Type B pancreatic cell (in vitro differentiated cells): ENCODE measurements at places on chromosomes 12 and 14. TPM values are rescaled to one million over a fixed set of nuclear protein-coding genes. Genes with fewer than 3 reads are reported as not detected.
A peak's percentile ranks its signal among the peaks of the same experiment; 100 is the strongest.

- peaks cover 4% of the 10 kb centered on the region for H3K36me3 ChIP-seq
- no peak overlapping the region for H3K27ac ChIP-seq
- H3K4me1 ChIP-seq = peaks cover 30% of the 10 kb centered on the region
- H3K27me3 ChIP-seq = no peaks in the 10 kb centered on the region
Measured at GRCh38 chr12:105025890-105026289, 39.8 kb downstream of the NOPCHAP1 start.

DNA sequence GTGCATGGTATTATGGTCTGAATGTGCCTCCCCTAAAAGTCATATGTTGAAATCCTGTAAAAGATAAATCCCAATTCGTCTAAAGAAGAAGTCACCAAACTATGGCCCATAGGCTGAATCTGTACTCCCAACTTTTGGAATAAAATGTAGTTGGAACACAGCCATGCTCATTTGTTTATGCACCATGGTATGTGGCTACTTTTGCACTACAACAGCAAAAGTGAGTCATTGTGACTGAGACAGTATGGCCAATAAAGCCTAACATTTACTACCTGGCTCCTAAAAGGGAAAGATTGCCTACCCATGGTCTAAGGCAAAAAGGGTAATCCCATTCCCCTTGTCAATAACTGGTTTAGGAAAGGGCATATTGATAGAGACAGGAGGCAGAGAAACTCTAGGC is 101.8 kb downstream of the LRIG3 start:
- H3K36me3 ChIP-seq = no peaks in the 10 kb centered on the region
- DNase-seq = no peak
- H3K4me1 ChIP-seq = peaks cover 10% of the 10 kb centered on the region
- peaks cover 5% of the 10 kb centered on the region for H3K27me3 ChIP-seq
- no peak overlapping the region for H3K4me3 ChIP-seq

DNA sequence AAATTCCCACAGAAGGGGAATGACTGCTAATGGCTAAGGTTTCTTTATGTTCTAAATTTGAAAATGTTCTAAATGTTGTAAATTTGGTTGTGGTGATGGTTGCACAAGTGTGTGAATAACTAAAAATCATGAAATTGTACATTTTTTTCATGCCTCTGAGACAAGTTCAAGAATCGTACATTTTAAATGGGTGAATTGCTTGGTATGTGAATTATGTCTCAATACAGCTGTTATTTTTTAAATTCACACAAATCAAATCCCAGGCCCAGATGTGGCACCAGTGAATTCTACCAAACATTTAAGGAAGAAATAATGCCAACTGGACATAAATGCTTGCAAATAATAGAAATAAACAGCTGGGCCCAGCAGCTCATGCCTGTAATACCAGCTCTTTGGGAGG is 28.6 kb upstream of the RND1 start:
- H3K36me3 ChIP-seq = no peaks in the 10 kb centered on the region
- no peak overlapping the region for H3K27ac ChIP-seq
- no peak overlapping the region for H3K4me3 ChIP-seq
- H3K27me3 ChIP-seq = peaks cover 24% of the 10 kb centered on the region

GRCh38 chr14:57085801-57086200 is 182.9 kb downstream of the EXOC5 start:
- no peaks in the 10 kb centered on the region for H3K36me3 ChIP-seq
- peaks cover 5% of the 10 kb centered on the region for H3K4me1 ChIP-seq
- no peak for DNase-seq
- peaks cover 12% of the 10 kb centered on the region for H3K27me3 ChIP-seq
- H3K4me3 ChIP-seq = no peak overlapping the region

DNA sequence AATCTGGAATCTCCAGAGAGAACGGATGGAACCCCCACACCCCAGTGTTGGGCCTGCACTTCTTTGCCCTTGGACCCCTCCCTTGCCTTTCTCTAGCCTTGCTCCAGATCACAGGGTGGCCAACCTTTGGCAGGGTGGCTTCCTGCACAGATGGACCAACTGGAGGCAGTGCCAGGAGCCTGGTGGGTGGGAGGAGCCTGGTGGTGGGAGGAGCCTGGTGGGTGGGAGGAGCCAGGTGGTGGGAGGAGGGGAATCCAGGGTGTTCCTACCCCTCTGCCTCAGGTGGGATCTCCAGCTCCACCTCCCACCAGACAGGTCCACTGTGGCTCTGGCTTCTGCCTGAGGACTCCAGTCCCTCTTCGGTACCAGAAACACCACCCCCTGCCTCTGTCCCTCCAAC is 15.0 kb upstream of the ORAI1 start:
- no peaks in the 10 kb centered on the region for H3K27me3 ChIP-seq
- no peak for DNase-seq
- H3K4me1 ChIP-seq = peaks cover 18% of the 10 kb centered on the region

GRCh38 chr12:112381406-112381882 is 787 bp downstream of the HECTD4 start:
- H3K4me3 ChIP-seq = peak overlapping the region; percentile 94
- no peak for DNase-seq
- H3K27me3 ChIP-seq = no peaks in the 10 kb centered on the region
- H3K4me1 ChIP-seq = peaks cover 23% of the 10 kb centered on the region
- peaks cover 3% of the 10 kb centered on the region for H3K36me3 ChIP-seq
- peak overlapping the region; percentile 91 for H3K27ac ChIP-seq

DNA sequence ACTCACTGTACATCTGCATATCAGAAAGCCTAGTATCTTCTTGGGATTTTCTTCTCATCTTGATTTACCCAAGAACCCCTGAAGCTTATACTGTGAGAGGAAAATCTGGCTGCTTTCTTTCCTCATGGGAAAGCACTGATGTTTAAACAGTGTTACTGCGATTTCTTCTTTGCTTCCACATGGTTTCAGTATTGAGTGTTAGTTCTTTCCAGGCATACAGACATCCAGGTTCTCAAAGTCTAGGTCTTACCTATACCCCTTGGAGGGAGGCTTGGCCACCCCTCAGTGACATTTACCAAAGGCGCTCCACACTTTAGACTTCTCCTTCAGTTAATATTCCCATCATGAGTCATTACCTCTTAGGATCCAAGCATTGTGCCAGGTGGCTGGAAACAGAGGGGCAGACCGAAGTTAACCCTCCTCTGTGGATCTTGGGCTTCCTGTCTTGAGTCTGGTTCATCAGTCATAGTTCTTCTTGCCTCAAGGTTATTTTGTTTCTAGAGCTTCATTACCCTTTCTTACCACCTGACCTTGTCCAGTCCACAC is 79.1 kb downstream of the TMEM117 start:
- DNase-seq = no peak
- H3K27me3 ChIP-seq = no peaks in the 10 kb centered on the region
- no peak overlapping the region for H3K27ac ChIP-seq
- H3K4me3 ChIP-seq = no peak overlapping the region

DNA sequence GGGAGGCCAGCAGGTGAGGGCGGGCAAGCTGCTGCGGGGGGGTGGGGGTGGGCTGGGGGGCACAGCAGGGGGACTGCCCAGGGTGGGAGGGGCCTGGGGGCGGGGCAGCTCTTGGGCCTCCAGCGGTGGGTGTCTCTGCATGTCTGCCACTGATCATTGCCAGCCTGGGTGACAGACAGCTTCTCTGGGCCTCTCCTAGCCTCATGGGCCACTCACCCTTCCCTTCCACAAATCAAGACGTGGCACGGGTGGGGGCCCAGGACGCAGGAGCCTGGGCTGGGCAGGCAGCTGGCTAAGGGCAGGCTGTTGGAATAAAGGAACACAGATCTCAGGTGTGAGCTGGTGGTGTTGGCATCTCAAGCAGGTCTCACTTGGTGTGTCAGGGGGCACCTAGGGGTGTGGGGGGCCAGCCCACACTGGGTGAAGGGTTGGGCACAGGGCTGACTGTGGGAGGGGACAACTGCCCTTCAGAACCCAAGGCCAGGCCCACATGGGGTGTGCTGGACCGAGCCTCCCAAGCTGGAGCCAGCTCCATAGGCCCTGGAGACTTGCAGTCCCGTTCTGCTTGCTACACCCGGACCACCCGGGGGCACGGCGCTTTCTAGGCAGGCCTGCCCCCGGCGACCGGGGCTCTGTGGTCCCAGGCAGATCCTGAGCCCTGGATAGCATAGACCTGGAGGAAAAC is 3.0 kb downstream of the TEDC1 start:
- peaks cover 3% of the 10 kb centered on the region for H3K27me3 ChIP-seq
- H3K36me3 ChIP-seq = no peaks in the 10 kb centered on the region
- peaks cover 5% of the 10 kb centered on the region for H3K4me1 ChIP-seq
- H3K27ac ChIP-seq = no peak overlapping the region
- DNase-seq = no peak
- no peak overlapping the region for H3K4me3 ChIP-seq

GRCh38 chr12:89781156-89781555 is 72.5 kb upstream of the ATP2B1 start:
- peaks cover 6% of the 10 kb centered on the region for H3K4me1 ChIP-seq
- peaks cover 4% of the 10 kb centered on the region for H3K36me3 ChIP-seq
- no peak for DNase-seq
- H3K27ac ChIP-seq = no peak overlapping the region
- H3K4me3 ChIP-seq = no peak overlapping the region

DNA sequence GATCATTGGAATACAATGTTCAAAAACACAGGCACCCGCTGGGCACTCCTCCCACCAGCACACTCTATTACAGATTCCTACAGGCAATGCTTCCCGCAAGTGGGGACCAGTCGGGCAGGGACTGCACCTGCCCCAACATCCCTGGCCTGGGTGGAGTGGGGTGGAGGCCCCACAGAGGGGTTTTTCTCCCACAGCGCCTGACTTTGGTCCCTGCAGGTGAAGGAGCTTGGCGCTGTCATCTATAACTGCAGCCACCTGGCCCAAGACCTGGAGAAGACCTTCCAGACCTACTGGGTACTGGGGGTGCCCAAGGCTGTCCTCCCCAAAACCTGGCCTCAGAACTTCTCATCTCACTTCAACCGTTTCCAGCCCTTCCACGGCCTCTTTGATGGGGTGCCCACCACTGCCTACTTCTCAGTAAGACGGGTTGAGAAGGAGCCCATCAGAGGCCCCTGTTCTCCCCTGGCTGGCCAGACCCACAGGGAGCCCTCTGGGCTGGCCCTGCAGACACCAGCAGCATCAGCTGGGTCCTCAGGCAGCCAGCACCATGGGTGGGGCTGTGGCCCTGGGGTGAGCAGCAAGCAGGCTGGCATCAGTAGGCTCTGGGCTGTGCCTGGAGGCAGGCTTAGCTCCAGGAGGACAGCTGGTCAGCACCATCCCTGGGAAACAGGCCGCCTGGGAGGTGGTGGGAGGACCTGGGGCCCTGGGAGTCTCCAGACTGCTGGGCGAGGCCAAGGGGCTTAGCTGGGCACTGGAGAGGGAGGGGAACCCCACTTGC is 6.0 kb downstream of the PLD4 start:
- H3K27ac ChIP-seq = no peak overlapping the region
- H3K27me3 ChIP-seq = peaks cover 35% of the 10 kb centered on the region
- no peak overlapping the region for H3K4me3 ChIP-seq
- DNase-seq = peak; percentile 69
- no peaks in the 10 kb centered on the region for H3K36me3 ChIP-seq

DNA sequence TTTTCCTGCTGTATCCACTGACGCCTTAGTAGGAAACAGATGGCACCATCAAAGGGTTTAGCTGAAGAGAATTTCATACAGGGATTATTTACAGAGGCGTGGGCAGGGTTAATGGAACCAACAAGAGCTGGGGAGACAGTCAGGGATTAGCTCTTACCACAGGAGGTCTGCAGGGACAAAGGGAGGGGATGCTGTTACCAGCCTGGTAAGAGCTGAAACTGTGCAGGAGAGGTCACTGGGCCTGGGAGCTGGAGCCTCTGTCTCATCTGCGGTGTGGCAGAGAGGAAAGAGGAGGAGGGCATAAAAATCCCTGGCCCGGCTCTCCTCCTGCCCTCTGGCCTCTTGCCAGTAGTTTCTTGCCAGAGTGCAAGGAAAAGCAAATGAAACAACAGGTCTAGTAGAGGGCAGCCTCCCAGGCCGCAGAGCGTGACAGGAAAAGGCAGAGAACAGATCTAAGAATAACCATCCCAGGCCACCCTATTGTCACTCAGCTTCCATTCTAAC is 18.9 kb upstream of the POC1B start:
- no peaks in the 10 kb centered on the region for H3K27me3 ChIP-seq
- no peak overlapping the region for H3K27ac ChIP-seq
- no peak overlapping the region for H3K4me3 ChIP-seq

DNA sequence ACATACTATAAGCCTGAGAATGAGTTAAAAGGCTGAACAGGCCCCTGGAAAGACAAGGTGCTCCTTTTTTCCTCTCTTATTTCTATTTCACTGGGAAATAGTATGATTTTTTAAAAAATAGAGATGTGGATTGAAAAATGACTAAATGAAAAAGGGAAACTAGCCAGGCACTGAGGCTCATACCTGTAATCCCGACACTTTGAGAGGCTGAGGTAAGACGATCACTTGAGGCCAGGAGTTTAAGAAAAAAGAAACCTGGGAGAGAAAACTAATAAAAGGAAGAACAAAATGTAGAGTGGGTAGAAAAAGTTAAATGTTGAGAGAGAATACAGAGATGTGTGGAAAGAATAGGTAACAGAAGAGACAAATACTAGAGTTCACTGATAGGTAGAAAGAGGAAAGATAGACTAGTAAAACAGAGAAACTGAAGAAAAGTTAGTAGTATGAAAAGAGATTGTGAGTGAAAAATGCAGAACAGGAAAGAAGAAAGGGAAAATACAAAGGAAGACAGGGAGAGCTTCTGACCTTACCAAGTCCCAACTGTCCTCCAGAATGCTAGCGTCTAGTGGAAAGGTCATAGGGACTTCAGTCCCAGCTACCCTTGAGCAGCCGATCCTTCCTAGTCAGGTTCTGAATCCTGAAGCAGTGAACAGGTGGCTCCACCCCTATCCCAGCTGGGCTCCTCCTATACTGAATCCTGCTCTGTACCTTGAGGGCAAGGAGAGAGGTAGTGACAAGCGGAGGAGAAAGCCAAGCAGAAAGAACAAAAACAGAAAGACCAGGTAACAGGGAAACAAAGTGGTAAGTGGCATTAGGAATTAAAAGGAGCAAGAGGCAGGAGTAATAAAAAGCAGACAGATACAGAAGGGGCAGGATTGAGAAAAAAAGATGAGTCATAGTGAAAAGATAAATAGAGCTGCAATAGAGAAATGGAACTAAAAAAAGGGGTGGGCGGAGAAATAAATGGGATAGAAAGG is 7.3 kb downstream of the TMEM116 start:
- H3K36me3 ChIP-seq = peaks cover 3% of the 10 kb centered on the region
- no peak for DNase-seq
- H3K27ac ChIP-seq = peak overlapping the region; percentile 76
- H3K4me3 ChIP-seq = peak overlapping the region; percentile 81
- H3K27me3 ChIP-seq = no peaks in the 10 kb centered on the region

GRCh38 chr14:32121536-32121935 is 44.4 kb downstream of the ARHGAP5 start:
- no peaks in the 10 kb centered on the region for H3K27me3 ChIP-seq
- no peaks in the 10 kb centered on the region for H3K4me1 ChIP-seq
- H3K36me3 ChIP-seq = peaks cover 46% of the 10 kb centered on the region
- H3K27ac ChIP-seq = no peak overlapping the region

- H3K4me3 ChIP-seq = no peak overlapping the region
- H3K4me1 ChIP-seq = peaks cover 27% of the 10 kb centered on the region
- H3K36me3 ChIP-seq = no peaks in the 10 kb centered on the region
- no peak overlapping the region for H3K27ac ChIP-seq
- no peak for DNase-seq
- no peaks in the 10 kb centered on the region for H3K27me3 ChIP-seq
Measured at GRCh38 chr12:91142221-91142631, 30.9 kb upstream of the LUM start.

The CABP1 gene
- total RNA-seq = 0.26 and 0.56 TPM in 2 replicates

The CFAP54 gene
- 0.93 and 8.9 TPM in 2 replicates for total RNA-seq

The KIAA0586 gene
- 15.6 and 24.1 TPM in 2 replicates for total RNA-seq

The SLCO1B1 gene
- total RNA-seq = 0.36 TPM in 1 of 2 replicates, not detected in the other
